Smooth muscle cell of the brain vasculature (primary cell): ENCODE measurements at places on chromosomes 2 and 18.

GRCh38 chr2:130870779-130871178 lies 34.1 kb downstream of the ARHGEF4 start:
- no peak for DNase-seq

DNA sequence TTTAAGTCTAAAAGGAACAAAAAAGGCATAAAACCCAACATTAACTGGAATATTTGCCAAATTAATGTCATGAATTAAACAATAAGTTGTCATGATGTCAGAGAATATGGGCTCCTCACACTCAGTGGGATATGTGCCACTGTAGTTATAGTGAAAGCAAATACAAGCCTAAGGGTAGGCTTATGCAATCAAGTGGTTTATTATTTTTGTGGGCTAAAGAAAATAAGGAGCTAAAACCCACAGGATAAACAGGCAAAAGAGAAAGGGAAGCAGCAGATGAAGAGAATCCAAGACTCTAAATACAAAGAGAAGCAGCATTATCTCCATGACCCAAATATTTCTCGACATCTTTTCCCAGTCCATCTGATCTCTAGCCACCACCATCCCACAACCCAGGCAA lies 17.5 kb downstream of the YWHAQ start:
- DNase-seq, result peak; percentile 66

DNA sequence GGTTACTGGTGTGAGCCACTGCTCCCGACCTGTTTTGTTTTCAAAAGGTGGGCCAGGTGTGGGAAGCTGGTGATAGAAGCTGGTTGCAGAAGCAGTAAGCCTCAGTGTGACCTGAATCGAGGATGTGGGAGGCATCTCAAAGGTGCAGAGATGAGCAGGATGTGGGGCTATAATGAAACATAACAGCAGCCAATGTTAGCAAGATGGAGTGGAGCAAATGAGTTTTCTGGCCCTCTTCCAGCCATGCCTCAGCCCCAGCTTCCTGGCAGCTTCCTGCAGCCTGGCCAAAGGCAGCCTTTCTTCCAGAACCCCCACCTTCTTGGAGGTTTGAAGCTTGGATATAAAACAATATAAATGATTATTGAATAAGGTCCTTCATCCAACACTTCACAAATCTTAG lies 184.8 kb downstream of the NCK2 start:
- DNase-seq, result no peak

DNA sequence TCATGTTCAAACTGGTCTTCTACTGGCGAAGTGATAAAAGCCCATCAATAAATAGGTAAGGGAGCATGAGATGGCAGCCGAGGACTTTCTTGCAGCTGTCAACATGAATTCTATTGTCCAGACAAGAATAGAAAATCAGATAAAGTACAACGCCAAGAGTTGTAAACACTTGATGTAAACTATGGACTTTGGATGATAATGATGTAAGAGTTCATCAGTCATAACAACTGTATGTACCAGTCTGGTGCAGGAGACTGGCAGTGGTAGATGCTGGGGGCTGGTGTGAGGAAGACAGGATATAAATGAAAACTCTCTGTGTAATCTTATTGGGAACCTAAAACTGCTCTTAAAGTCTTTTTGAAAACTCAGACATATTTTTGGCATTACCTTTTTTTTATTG lies 155.9 kb upstream of the RASGRP3 start:
- DNase-seq, result no peak

DNA sequence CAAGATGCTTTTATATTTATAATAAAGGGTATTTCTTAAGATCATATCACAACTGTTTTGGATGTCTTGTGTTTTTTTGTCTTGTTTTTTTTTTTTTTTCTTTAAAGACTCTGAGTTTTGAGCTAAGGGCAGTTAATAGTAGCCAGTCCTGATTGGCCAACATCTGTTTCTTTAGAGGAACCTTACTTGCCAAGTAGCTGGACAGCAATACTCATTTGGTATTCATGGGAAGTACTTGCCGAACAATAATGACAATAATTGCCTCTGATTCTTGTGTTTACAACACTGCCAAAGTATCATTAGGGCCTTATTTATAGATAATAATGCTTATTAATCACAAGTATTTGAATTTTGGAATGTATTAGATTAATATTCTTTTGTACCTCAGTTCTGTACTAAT lies 17.1 kb upstream of the POU3F3 start:
- DNase-seq, result no peak

GRCh38 chr2:54534625-54535024 lies 78.5 kb downstream of the SPTBN1 start:
- DNase-seq, result no peak

DNA sequence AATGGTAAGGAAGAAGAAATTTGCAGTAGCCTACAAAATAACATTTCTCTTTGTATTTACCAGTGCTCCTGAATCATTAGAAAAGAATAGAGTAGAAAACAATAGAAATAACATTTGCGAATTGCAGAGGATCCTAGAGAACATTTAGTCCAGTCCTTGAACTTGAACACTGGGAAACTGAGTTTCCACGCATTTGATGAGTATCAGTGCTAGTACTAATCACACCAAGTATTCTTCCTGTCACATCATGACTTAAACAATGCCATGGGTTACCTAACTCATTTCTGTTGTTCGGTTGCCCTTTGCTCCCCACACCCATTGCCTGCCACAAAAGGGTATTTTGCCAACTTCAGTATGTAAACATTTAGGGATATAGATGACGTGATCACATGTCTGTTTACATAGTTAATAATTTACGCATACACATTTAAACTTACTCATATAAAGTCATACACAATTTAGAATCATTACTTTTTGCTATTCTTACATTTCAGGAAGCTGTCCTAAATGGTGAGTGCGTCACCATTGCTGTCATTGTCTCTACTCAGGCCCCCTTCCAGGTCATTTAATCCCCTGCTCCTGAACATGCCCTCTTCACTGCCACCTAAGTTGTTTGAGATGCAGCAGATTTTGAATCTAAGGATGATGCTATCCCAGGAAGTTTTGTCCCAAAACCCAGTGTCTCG lies 42.3 kb downstream of the CRIM1 start:
- DNase-seq, result no peak

DNA sequence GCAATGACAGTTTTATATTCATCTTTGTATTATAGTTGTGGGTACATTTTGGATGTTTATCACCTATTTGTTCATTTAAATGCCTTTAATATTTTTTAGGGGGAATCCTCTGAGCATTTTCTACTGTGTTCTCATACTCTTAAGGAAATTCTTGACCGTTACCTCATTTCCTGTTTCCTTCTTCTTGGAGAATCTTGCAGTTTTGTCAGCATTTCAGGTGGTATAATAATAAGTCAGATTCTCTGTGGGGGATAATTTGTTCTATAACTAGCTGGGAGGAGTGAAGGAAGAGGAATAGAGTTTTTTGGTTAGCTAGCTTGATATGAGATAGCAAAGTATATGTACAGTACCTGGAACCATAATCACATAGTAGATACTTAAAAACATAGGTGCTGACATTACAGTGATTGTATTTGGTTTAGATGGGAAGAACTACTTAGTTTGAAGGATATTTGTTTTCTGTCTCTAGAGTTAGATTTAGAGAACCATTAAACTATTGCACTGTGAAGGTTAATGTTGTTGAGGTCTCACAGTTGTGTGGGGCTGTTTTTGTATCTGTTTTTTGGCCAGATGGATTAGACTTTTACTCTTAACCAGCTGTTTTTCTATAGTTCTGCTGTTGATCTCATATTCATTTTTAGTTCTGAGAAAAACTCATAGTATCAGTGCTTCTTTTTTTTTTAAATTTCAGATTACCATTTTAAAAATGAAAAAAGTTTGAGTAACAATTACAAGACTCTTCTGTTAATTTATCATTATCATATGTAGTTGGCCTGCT lies 14.2 kb downstream of the MTX2 start:
- DNase-seq, result no peak
